ENCODE measurements at places on chromosomes 5 and 9.

GRCh38 chr9:125690679-125691078 is 16.3 kb downstream of the MAPKAP1 start:
- no peaks in the 10 kb centered on the region for H3K27me3 ChIP-seq
- no peak overlapping the region for H3K4me3 ChIP-seq
- peak overlapping the region; percentile 33 for H3K27ac ChIP-seq
- DNase-seq, result no peak

DNA sequence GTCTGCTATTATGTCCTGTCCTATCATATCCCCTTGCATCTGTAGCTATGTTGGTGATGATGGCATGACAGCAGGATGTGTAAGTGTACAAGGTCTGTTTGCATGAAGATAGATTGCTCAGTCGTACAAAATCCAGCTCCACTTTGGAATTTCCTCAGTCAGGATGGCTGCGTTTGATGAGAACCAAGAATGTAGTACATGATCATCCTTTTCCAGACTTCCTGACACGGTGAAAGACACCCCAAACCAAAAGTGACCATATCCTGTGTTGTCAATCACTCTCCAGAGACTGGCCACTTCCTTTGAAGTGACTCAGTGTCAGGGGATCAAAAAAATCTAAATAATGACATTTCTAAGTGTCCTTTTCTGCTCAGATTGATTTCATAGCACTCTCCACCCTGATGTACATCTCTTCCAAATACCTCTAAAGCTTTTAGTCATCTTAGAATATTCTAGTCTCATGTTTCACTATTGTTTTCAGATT is 213.4 kb downstream of the PLK2 start:
- H3K27ac ChIP-seq, result peak overlapping the region; percentile 69
- no peaks in the 10 kb centered on the region for H3K4me1 ChIP-seq
- H3K27me3 ChIP-seq, result no peaks in the 10 kb centered on the region
- H3K4me3 ChIP-seq, result no peak overlapping the region
- H3K36me3 ChIP-seq, result no peaks in the 10 kb centered on the region
- DNase-seq, result no peak

DNA sequence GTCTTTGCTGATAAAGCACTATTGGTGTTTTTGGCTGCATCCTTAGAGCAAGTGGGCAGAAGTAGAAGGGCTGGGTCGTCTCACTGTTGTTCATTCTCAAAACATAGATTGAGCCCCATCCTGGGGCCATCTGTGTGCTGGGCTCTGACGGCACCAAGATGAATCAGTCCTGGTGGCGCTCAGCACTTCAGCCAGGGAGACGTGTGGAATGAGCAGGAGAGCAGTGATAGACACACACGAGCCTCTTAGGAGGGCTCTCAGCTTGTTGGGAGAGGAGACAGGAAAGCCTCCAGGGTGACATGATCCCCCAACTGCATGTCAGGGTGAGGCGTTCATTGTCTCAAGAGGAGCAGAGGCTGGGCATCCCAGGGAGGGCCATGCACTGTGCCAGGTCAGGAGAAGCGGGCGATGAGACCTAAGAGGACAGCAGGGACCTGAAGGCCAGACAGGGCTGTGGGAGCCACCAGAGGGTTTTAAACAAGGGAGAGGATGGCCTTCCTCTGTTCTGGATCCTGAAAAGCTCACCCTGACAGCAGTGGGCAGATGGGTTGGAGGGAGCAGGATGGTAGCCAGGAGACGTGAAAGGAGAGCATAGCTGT is 115.8 kb downstream of the DAB2IP start:
- peak overlapping the region; percentile 18 for H3K27ac ChIP-seq
- H3K4me1 ChIP-seq, result peaks cover 67% of the 10 kb centered on the region
- peaks cover 7% of the 10 kb centered on the region for H3K36me3 ChIP-seq
- DNase-seq, result no peak

GRCh38 chr5:116420540-116420939 is 154.1 kb downstream of the SEMA6A start:
- H3K4me1 ChIP-seq, result no peaks in the 10 kb centered on the region
- H3K36me3 ChIP-seq, result no peaks in the 10 kb centered on the region
- no peaks in the 10 kb centered on the region for H3K27me3 ChIP-seq
- H3K27ac ChIP-seq, result no peak overlapping the region
- no peak for DNase-seq

GRCh38 chr9:136028760-136029470 is 66.2 kb downstream of the NACC2 start:
- peaks cover 15% of the 10 kb centered on the region for H3K36me3 ChIP-seq
- no peaks in the 10 kb centered on the region for H3K27me3 ChIP-seq
- H3K4me3 ChIP-seq, result no peak overlapping the region
- H3K4me1 ChIP-seq, result peaks cover 46% of the 10 kb centered on the region
- DNase-seq, result no peak

- H3K4me1 ChIP-seq, result peaks cover 74% of the 10 kb centered on the region
- H3K36me3 ChIP-seq, result no peaks in the 10 kb centered on the region
- peaks cover 5% of the 10 kb centered on the region for H3K27me3 ChIP-seq
- H3K27ac ChIP-seq, result peak within 1 kb of the TSS; percentile 80
- DNase-seq, result peak; percentile 91
These were observed at the start of gene DAB2 for GRCh38 chr5:39424736-39425637. Gene DAB2 (minus strand): TSS chr5:39424980. CDS start chr5:39394320, 30,660 bp downstream.

All from spleen (tissue), 13 donors.